Calu3 (cell line): ENCODE measurements at places on chromosomes 1 and 21. TPM values are rescaled to one million over a fixed set of nuclear protein-coding genes. Genes with fewer than 3 reads are reported as not detected.

The KRTAP13-2 gene
- not detected in 2 replicates for total RNA-seq

The RXFP4 gene
- not detected in 2 replicates for total RNA-seq

The PKLR gene
- total RNA-seq, result not detected in 2 replicates

The RNF186 gene
- not detected in 2 replicates for total RNA-seq

The HSD3B2 gene
- not detected in 2 replicates for total RNA-seq

The NBPF4 gene
- not detected in 2 replicates for total RNA-seq

The MYOM3 gene
- 0.42 and 1.0 TPM in 2 replicates for total RNA-seq

The PRAMEF13 gene
- total RNA-seq, result not detected in 2 replicates

The RPTN gene
- not detected in 2 replicates for total RNA-seq
